ENCODE measurements at places on chromosomes 4 and X. TPM values are rescaled to one million over a fixed set of nuclear protein-coding genes. Genes with fewer than 3 reads are reported as not detected.

Gene CXCL1
- 81.3 TPM for total RNA-seq

Gene PFKFB1
- not detected for total RNA-seq

Gene LRCH2
- 3.0 TPM for total RNA-seq

Gene PPEF2
- total RNA-seq = not detected

Gene CLNK
- total RNA-seq = not detected

Gene UBA1
- 169 TPM for total RNA-seq

Gene KLHL2
- total RNA-seq = 17.4 TPM

Gene ANXA10
- not detected for total RNA-seq

Gene ESX1
- total RNA-seq = 0.24 TPM

Gene FAM184B
- not detected for total RNA-seq

Gene XK
- total RNA-seq = 0.26 TPM

Gene NAA10
- 85.7 TPM for total RNA-seq

Data from SK-MEL-5 (cell line).